NCI-H1092 treated with DMSO at 0.1 percent for 48 hours (cell line): ENCODE measurements at places on chromosomes 1 and 21.
A peak's percentile ranks its signal among the peaks of the same experiment; 100 is the strongest.

- DNase-seq = no peak
Measured at GRCh38 chr1:115088871-115089419, 358 bp downstream of the TSPAN2 start.

DNA sequence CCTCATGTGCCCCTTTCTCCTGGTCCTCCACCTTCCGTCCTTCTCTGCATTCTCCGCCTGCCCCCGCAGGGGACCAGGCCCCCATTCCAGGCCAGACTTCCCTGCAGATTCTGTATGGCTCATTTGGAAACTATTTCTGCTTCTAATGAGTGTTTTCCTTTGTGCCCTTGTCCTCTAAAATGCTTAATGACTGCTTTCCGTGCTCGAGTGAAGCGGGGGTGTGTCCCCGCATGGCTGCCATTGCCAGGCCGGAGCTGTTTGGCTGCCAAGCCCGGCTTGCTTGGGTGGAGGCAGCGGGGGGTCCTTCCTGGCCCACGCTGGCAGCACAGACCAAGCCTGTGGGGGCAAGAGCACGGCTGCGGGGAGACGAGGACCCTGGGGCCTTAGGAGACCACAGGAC is 299.3 kb upstream of the VAMP3 start:
- DNase-seq = peak; percentile 70

DNA sequence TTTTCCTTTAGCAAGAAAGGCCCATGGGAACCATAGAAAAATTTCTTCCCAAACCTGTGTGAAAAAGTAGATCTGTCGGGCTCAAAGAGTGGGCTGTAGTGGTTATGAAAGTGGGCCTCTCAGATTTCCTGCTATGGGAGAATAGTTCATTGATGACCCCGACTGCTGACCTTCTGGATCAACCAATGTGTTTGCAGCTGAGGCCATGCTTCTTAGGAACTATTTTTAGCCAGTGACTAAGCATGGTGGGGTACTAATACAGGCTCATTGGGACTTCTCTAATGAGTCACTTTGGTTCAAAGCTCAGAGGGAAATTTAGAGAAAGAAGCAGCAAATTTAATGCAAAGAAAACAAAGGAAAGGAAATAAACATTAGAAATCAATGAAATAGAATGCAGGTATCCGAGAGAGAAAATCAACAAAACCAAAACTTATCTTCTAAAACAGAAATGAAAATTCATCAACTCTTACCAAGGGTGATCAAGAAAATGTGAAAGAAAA is 12.6 kb upstream of the PSMA5 start:
- DNase-seq = no peak

GRCh38 chr1:226397011-226397926 is 10.6 kb downstream of the PARP1 start:
- no peak for DNase-seq

GRCh38 chr1:164588516-164589341 is 29.7 kb downstream of the PBX1 start:
- peak; percentile 89 for DNase-seq

DNA sequence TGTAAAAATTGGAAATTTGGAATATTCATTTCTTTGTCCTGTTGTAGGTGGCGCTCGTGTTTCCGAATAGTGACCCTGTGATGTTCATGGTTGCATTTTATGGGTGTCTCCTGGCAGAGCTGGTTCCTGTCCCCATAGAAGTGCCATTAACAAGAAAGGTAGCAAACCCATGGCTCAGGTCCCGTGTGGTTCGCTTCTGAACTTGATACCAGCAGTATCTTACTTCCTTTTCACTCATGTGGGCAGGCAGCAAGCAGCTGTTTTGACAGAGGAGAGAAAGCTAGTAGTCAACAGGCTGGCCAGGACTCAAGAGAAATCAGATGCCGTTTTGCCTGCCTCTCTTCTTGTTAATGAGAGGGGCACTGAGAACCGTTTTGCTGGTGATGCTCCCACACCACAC is 72.8 kb downstream of the S100B start:
- no peak for DNase-seq

GRCh38 chr1:107095647-107096046 is 39.2 kb downstream of the PRMT6 start:
- DNase-seq = no peak
